ENCODE measurements at places on chromosomes 13 and 19.
A peak's percentile ranks its signal among the peaks of the same experiment; 100 is the strongest.

DNA sequence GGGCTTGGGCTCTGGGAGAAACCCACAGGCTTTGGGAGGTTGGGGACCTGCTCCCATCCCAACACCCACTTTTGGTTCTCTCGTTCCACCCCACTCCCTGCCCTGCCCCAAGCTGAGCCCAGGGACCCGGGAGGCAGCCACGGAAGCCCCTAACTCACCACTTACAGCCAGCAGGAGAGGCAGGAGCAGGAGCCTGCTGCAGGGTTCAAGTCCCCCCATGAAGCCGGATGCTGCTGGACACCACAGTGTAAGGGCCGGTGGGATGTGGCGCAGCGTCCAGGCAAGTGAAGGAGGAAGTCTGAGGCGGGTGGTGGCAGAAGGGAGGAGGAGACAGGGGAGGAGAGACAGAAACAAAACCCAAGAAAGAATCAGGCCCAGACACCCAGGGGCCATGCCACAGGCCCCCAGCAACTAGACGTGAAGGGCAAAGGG lies at the start of gene TYROBP:
Gene TYROBP (minus strand): TSS at position 286 of the 432 bp plus-strand sequence. CDS start 67 bp downstream, at position 219.
- DNase-seq: no peak

DNA sequence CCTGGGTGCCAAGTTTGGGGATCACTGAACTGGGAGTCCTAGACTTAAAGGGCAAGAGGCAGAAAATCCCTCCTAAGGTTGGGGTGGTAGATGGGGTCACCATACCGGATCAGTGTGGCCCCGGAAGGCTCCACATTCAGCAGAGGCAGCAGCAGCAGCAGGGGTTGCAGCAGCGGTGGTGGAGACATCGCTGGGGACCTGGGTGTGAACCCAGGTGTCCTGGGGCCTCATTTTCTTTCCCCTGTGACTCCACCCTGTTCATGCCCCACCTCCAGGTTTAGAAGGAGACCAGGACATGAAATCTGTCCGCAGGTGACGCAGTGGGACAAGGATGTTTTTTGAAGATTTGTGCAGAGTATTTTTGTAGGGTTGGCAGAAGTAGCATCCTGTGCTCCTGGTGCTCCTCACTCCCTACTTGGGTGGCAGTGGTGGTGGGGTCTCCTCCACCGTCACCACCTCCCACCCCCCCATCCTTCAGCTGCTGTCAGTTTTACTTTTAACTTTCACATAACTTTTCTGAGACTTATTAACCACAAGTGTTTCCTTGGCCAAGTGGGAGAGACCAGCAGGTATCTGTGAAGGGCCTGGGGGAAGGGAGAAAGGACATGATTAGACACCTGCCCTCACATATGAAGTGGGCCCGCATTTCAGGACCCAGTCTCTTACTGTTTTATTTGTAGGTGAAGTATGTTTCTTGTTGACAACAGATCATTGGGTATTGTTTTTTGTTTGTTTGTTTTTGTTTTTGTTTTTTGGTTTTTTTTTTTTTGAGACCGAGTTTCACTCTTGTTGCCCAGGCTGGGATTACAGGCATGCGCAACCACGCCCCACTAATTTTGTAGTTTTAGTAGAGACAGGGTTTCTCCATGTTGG lies at the start of gene NAPSA:
Gene NAPSA (minus strand): TSS at position 206 of the 873 bp plus-strand sequence. CDS start 18 bp downstream, at position 188.
- DNase-seq: no peak

GRCh38 chr19:41702171-41702651 lies 6.2 kb upstream of the CEACAM5 start:
- peak; percentile 64 for DNase-seq

GRCh38 chr13:45451282-45451681 lies 13.5 kb upstream of the COG3 start:
- no peak for DNase-seq

DNA sequence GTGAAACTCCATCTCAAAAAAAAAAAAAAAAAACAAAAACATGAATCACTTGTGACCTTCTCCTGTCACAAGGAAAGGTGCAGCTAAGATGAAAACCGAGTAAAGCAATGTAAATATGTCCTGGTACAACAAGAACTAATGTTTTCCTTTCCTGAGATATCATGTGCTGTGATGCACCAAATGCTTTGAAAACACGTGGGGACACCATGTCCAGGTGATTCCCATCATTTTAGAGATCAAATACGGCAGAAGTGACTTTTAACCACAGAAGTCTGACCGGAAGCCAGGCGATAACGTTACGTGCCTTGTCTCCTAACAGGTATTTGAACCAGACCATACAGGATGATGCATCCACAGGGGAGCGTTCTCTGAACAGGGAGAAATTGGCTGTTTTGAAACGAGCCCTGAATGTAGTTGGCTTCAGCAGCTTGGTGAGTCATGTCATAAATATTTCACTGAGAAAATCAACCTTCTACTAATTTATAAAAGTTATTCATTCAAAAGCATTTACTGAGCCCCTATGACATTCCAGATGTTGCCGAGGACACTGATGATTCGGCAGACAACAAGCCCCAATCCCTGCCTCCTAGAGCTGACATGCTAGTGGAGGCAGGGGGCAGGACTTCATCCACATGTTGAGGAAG lies 328.1 kb downstream of the MYO16 start:
- DNase-seq: peak; percentile 93

DNA sequence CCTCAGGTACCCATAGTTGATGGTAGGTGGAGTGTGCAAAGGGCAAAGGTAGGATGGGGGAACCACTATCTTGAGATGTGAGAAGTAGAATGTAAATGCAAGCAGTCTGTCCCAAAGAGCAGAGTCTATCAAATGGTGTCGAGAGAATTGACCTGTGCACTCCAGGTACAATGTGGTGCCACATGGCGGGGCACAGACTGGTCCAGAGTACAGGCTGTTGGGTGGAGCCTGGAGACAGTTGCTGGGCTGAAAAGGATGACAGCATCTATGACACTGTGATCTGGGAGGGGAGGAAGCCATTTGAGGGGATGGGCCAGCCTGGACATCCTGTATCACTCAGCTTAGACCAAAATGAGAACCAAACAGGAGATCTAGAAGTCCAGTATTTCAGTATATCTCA lies 180.6 kb downstream of the ABCC4 start:
- DNase-seq: no peak

GRCh38 chr19:46856062-46857022 lies 4.5 kb upstream of the ARHGAP35 start:
- DNase-seq: peak; percentile 95

DNA sequence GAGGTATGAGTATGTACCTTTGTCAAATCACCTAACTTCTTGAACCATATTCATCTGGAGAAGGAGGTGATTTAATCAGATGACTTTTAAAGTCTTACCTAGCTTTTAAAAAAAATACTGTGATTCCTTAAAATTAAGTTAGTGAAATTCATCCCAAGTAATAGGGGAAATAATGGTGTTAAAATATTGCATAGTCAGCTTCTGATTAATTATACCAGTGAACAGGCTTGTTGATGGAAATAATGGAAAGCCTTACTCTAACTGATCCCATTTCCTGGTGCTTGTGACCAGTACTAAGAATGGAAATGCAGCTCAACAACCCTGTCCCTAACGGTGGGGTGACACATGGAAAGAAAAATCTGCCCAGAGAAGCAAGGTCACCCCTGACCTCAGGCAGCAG lies 130.7 kb downstream of the CDK8 start:
- DNase-seq: no peak

DNA sequence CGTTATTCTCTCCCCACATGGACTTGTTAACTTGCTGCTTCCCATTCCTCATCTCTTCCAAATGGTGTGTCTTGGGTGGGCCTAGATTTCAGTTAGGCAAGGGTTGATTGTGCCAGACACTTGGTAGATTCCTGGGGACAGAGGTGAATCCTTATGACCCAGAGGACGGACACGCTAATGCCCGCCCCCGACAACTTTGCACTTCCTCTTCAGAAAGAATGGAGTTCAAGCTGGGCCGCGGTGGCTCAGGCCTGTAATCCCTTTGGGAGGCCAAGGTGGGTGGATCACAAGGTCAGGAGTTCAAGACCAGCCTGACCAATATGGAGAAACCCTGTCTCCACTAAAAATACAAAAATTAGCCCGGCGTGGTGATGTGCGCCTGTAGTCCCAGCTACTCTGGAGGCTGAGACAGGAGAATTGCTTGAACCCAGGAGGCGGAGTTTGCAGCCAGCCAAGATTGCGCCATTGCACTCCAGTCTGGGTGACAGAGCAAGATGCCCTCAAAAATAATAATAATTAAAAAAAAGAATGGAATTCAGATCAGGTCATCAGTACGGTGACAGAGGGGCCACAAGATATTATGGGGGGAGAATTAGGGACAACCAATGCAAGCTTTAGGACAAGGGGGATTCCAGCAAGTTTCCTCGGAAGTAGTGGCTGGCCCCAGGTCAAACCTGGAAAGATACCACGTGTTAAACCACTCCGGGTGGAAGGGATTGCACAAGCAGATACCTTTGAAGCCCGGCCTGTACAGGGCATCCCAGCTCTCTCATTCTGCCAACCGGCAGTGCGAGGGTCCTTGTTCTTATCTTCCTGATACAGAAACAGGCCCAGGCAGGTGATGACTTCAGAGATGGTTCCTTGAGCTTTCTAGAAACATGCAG lies 2.7 kb downstream of the MYO9B start:
- DNase-seq: no peak

GRCh38 chr13:106432636-106433035 lies 102.8 kb downstream of the EFNB2 start:
- DNase-seq: peak; percentile 33

Measured in fibroblast of mammary gland (primary cell).